IMR-90 (cell line): ENCODE measurements at places on chromosomes 4 and X. TPM values are rescaled to one million over a fixed set of nuclear protein-coding genes. Genes with fewer than 3 reads are reported as not detected.

Gene TMPRSS11A
- total RNA-seq, result not detected in 2 replicates

Gene FREM3
- not detected in 2 replicates for total RNA-seq

Gene TXK
- not detected in 2 replicates for total RNA-seq

Gene ERCC6L
- 5.4 and 8.1 TPM in 2 replicates for total RNA-seq

Gene CT45A3
- not detected in 2 replicates for total RNA-seq

Gene F11
- not detected in 2 replicates for total RNA-seq

- DNase-seq, result peak; percentile 3
Measured at GRCh38 chrX:33273535-33273934, 62.2 kb upstream of the DMD start.

GRCh38 chr4:138405466-138405891, 163.3 kb upstream of the SLC7A11 start:
- DNase-seq, result peak; percentile 7

DNA sequence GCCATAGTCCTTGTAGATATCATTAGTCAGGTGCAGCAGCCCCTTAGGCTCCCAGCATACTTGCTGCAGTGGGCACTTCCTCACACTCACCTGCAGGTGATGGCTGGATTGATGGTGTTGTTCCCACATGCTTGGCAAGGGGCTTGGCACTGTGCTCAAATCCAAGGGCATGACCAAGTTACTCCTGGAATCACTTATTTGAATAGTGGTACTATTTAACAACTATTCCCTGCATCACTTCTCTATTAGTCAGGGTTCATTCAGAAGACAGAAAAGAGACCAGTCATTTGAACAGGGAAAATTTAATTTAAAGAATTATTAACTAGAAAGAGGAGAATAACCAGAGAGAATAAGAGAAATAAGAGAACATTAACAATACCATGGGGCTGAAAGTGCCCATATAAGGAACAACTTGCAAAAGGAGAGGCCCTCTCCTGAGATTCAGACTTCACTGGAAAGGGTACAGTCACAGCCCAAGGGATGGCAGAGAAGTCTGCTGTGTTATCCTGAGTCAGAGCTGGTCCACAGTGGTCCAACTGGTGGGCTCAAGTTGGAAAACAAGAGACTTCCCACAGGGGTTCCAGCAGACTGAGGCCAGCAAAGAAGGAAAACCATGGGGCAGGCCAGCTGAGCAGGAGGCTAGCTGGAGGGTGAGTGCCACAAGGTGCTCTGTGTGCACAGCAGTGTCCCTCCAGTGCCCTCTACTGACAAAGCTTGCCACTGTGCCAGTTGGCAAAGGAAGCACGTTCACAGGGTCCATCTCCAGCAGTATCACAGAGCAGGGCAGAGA, 9.8 kb downstream of the SPP1 start:
- DNase-seq, result peak; percentile 35

- DNase-seq, result no peak
Measured at GRCh38 chr4:113607998-113608397, 153.5 kb downstream of the CAMK2D start.

GRCh38 chr4:138239491-138239890, 2.7 kb downstream of the SLC7A11 start:
- no peak for DNase-seq

- no peak for DNase-seq
Measured at GRCh38 chr4:45007508-45007907, 281.2 kb upstream of the GNPDA2 start.

DNA sequence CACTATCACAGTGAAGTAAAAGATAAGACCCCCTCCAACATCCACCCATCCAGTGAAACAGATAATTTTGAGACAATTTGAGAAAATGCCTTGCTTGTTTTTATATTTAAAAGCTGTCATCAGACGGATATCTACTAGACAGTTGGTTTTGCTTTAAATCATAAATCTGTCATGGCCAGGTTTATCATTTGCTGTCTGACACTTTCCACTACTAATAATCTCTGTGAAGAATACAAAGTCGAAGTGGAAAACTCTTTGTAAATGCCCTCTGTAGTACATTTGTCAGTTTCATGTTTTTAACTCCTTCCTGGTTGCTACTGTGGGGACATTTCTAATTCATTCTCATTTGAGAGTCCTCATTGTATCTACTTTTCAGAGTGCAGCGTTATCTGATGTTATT, 1606.2 kb upstream of the PCDH7 start:
- no peak for DNase-seq

- no peak for DNase-seq
Measured at GRCh38 chr4:4349867-4350266, 37.0 kb upstream of the NSG1 start.

GRCh38 chr4:35912174-35912573, 332.1 kb downstream of the ARAP2 start:
- no peak for DNase-seq

GRCh38 chr4:154908168-154908567, 127.1 kb downstream of the RBM46 start:
- no peak for DNase-seq

GRCh38 chr4:10183462-10183861, 66.9 kb upstream of the WDR1 start:
- no peak for DNase-seq

DNA sequence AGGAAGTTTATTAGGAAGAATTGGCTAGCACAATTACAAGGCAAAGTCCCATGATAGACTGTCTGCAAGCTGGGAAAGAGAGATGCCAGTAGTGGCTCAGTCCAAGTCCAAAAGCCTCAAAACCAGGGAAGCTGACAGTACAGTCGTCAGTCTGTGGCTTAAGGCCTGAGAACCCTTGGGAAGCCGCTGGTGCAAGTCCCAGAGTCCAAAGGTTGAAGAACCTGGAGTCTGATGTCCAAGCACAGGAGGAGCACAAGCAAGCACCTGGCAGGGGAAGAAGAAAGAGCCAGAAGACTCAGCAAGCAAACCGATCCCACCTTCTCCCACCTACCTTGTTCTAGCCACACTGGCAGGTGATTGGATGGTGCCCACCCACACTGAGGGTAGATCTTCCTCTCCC, 51.3 kb upstream of the TMEM150C start:
- no peak for DNase-seq

- DNase-seq, result no peak
Measured at GRCh38 chr4:175087145-175087544, 169.0 kb downstream of the ADAM29 start.
